Hematopoietic multipotent progenitor cell treated with erythropoietin and hydrocortisone succinate and interleukin-3 and kit ligand, for 6 days (in vitro differentiated cells): ENCODE measurements at places on chromosomes 5 and 9.

DNA sequence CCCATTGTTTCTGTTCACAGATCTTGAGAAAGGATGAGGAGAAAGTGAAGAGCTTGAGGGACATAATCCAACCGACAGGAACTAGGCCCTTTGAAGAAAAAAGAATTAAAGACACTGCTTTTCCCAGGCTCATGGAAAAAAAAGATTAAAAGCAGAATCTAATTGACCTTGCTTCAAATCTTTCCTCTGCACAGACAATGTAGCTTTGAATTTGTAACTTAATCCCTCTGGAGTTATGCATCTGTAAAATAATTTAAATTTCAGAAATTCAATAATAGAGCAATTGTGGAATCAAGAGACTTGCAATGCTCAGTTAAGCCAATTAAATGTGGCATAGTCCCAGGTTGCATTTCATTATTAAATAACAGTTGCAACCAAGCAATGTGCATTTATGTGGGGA lies 64.6 kb downstream of the SVEP1 start:
- no peak for DNase-seq

GRCh38 chr9:127589955-127590370 lies 22.1 kb upstream of the STXBP1 start:
- DNase-seq: peak; percentile 78

- peak; percentile 85 for DNase-seq
These were observed 219.1 kb downstream of the ADAMTS6 start for GRCh38 chr5:65262649-65263059.

GRCh38 chr9:121830441-121831140 lies 179.2 kb downstream of the DAB2IP start:
- DNase-seq: no peak

DNA sequence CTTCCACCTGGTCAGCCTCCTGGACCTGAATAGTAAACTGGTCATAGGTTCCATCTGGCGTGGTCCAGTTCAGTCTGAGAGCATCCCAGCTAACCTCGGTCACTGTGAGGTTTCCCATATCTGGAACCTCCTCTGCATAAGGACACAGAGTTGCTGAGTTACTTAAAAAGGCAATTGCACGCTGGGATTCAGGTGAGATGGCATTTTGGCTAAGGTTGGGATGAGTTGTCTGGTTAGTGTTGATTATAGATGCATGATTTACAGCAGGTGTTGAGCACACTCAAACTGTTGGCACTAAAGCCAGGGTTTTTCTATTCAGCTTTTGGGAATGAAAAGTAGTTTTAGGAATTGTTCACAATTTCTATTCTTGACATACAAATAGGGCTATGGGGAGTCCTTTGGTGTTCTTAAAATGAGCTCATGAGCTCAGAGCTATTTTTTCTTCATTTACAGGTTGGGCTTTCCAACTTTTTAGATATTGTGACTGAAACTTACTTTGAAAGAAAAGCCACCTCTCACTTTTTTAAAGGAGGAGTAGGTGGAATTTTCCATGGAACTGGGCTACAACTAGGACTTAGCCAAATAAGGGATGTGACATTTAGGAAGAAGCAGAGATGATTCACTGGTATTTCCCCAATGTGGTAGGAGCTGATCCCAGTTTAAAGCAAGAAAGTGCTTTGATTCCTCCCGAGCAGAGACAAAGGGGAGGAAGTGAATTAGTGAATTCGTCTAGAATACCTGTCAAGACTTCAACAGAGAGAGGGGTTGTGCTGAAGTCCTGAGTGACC lies 54.7 kb downstream of the TNC start:
- no peak for DNase-seq

DNA sequence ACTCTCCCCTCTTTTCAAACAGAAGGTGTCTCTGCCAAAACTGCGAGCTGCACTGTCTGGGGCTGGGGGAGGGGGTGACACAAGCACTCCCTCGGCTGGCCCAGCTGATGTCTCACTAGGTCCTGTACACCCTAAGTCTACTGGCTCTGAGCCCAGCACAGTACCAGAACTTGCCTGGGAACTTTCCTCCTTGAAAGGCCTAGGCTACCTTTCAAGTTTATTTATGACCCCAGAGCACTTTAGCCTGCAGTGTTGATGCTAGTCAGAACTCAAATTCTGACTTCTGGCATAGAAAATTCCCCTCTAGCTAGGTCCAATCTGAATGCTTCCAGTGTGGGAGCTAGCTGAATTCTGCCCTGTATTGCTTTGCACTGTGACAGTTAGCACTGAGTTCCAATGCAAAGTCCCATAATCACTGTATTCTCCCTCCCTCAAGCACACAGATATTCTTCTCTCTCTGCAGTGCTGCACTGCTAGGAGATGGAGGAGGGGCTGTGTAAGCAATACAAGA lies 10.5 kb downstream of the LURAP1L start:
- DNase-seq: no peak

GRCh38 chr9:33287087-33287490 lies 3.2 kb upstream of the NFX1 start:
- peak; percentile 93 for DNase-seq

DNA sequence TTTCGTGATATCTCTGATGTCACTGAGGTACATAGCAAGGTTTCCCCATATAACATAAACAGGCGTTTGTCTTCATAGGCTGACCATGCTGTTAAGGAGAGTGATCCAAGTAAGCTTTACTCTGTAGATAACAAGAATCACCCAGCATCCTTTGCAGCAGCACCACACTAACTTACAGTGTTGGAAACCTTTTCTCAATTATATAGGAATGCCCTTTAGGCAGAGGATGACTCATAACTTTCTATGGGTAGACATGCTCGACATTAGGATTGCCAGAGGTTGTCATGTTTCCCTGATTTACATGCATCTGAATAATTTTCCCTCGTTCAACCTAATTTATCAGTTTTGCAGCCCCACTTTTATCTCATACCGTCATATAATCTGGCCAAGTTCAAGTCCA lies 870.0 kb upstream of the CDH9 start:
- no peak for DNase-seq

GRCh38 chr9:37760416-37761161 lies 7.0 kb downstream of the TRMT10B start:
- DNase-seq: no peak

DNA sequence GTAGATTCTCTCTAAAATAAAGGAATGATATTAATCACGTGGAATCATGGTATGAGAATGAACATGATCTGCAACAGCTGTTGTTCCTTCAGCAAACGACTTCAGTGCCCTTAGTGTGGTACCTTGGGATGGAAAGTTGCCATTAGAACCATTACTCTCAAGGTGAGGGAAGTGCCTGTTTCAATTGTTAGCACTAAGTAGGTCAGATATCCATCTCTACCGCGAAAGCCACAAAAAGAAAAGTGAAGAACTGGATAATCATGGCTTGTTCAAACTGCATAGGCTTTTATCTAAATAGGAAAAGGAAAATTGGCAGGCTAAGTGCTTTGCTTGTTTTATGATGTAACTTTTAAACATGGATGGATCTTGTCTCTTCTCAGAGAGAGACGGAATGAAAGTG lies 380.7 kb downstream of the MRPS30 start:
- no peak for DNase-seq
